ENCODE measurements at places on chromosomes 16 and 17. TPM values are rescaled to one million over a fixed set of nuclear protein-coding genes. Genes with fewer than 3 reads are reported as not detected.

- no peak for DNase-seq
Measured at GRCh38 chr17:53193044-53193443, 629.7 kb upstream of the KIF2B start.

GRCh38 chr16:85567935-85568334, 45.2 kb upstream of the GSE1 start:
- no peak for DNase-seq

DNA sequence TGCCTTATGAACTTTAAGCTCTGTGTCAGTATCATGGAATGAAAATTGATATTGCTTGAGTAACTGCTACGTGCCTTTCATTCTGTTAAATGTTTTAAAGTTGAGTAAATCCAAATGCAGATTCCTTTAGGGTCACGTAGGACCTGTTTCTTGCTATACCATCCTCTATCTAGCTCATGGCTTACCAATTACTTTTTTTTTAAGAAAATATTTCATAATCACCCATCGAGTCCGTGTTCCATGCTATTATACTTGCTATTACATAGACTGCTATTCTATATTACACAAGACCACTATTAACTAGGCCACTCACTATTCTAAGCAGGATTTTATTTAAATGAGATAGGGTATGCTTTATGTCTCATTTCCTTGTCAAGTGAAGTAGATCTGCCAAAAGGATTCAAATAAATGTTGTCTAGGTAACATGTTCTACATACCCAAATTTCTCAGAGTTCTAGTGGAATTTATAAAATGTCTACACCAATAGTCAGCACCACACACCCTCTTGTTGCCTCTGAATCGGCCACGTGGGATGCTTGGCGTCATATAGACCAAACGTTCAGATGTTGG, 11.9 kb downstream of the ANKFN1 start:
- no peak for DNase-seq

- DNase-seq = no peak
Measured at GRCh38 chr16:66263168-66263972, 103.1 kb upstream of the CDH5 start.

Gene NXN
- total RNA-seq = 0.80 TPM

Gene TMEM235
- total RNA-seq = not detected

Gene STH
- total RNA-seq = not detected

DNA sequence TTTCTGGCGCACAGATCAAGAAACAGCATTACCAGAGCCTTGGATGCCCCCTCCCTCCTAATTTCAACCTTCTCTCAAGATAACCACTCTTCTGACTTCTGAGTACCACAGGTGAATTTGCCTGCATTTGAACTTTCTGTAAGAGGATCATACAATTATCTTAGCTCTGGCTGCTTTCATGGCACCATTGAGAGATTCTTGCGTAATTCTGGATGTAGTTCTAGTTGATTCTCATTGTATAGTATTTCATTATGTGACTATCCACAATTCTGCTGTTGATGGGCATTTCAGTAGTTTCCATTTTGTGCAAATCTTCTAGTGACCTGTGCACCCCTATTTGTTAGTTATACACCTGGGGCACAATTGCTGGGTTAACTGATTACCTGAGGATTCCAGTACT, 7.5 kb downstream of the CDH3 start:
- DNase-seq = no peak

GRCh38 chr16:3274490-3274889, 8.8 kb upstream of the ZNF263 start:
- DNase-seq = no peak

DNA sequence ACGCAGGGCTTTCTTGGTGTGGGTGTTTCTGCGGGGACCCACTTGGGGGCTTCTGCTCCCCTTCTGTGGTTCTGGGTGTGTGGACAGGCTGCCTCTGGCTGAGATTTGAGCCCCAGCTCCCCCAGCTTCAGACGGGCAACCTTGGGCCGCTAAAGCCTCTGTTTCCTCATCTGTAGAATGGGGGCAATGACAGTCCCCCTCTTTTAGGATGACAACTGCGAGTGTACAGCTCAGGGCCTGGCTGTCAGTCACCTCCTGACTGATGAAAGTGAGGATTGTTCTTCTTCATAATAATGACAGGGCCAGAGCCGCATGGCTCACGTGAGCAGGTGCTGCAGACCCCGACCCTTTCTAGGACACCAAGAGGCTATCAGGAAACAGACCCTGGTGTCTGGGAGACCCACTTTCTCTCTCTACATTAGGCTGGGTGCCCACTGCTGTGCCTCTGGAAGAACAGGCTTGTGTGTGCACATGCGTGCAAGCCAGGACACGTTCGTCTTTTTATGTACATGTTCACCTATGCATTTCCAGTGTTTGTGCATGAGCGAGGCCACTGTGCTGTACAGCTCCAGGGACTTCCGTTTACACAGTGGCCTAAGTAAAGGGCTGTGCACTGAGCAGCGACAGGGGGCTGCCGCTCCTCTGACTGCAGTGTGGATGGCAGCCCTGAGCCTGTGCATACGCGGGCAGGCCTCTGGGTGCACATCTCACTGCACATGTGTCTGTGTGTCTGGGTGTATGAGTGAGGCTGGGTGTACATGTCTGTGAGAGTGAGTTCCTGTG, 4.6 kb downstream of the SPNS3 start:
- DNase-seq = no peak

Gene G6PC3
- 5.6 TPM for total RNA-seq

- DNase-seq = no peak
Measured at GRCh38 chr16:66293207-66293735, 73.2 kb upstream of the CDH5 start.

DNA sequence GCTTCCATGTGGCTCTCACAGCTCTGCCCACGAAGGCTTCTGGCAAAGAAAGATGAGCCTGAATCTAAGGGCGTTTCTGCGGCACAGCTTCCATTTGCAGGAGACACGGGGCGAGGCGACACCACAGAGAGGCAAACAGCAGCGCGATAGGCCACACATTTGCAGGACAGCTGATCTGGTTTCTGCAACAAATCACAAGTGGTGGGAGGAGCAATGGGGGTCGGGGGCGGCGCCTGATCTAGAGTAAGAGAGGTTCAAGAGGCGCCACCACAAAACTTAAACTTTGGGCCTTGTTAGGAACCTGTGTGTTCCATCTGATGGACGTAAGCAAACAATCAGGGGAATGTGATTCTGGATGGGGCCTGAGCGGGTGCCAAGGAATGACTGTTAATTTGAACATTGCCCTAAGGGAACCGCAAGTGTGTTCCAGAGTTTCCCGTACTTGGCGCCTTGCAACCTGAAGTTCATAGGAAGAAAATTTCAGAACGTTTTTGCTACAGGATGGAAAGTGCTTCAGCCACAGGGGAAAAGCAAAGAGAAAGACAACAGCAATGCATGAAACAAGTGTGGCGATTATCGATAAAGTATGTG, 18.9 kb upstream of the ENPP7 start:
- no peak for DNase-seq

- DNase-seq = no peak
Measured at GRCh38 chr17:49457564-49458535, 37.2 kb upstream of the NGFR start.

DNA sequence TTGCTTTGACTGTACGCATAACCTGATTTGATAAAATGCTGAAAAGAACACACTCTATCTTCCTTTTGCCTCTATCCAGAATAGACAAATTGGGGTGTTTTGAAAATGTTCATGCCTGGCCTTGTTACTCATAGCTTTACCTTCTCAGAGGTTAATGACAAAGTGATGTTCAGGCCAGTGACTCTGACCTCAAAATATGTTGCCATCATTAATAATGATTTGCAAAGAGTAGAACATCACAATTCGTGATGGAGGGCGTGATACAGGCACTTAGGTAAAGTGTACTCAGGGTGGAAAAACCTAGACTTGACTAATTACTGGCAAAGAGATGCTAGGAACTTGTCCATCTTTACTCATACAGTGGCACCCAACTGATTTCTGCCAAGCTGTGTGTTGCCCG, 656.6 kb upstream of the SOX9 start:
- DNase-seq = no peak

GRCh38 chr17:70521821-70522256, 352.5 kb downstream of the KCNJ2 start:
- no peak for DNase-seq

DNA sequence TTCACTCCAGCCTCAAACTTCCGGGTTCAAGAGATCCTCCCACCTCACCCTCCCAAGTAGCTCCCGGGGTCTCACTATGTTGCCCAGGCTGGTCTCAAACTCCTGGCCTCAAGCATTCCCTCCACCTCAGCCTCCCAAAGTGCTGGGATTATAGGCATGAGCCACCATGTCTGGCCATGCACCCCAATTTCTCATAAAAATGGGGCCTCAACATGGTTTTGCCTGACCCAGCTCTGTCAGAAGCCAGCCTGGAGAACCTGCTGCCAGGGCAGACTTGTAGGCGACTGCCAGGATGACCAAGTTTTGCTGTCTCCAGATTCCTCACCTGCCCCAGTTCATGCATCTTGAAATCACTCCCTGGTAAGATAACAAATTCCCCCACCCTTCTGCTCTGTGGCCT, 82.9 kb downstream of the AIPL1 start:
- DNase-seq = no peak

DNA sequence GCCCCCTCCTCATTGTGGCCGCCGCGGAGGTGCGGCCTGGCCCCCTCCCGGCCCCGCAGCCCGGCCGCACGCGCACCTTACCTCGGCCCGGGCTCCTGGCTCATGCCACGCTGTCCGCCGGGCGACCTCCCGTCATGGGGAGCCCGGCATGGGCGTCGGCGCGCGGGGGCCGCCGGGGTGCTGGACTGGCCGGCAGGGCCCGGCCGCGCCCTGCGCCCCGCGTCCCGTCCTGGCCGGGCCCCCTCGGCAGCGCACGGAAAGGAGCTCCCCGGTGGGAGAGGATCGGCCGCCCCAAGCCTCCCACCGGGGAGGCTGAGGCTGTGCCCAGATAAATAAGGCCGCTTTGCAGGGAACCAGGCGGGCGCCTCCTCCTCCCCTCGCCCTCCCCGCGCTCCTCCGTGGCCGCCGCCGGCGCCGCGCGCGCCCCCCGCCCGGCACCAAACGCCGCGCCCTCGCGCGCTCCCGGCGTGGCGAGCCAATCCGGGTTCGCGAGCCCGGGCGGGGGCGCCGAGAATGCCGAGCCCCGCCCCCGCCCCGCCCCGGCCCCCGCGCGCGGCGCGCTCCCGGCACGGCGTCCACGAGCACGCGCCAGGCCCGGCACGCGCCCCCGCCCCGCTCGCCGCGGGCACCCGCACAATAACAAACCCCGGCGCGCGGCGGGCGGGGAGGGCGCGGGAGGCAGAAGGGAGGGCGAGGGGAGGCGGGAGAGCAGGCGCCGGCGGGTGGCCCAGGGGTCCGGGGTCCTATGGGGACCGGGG, at the start of gene FBXL16:
Gene FBXL16 (minus strand): TSS at position 371 of the 758 bp plus-strand sequence. CDS start 8,396 bp downstream, outside the sequence.
- no peak for DNase-seq

Gene CTF1
- total RNA-seq = 0.20 TPM

GRCh38 chr17:82399041-82399441, 19.1 kb upstream of the HEXD start:
- no peak for DNase-seq

Gene MSLN
- total RNA-seq = not detected

DNA sequence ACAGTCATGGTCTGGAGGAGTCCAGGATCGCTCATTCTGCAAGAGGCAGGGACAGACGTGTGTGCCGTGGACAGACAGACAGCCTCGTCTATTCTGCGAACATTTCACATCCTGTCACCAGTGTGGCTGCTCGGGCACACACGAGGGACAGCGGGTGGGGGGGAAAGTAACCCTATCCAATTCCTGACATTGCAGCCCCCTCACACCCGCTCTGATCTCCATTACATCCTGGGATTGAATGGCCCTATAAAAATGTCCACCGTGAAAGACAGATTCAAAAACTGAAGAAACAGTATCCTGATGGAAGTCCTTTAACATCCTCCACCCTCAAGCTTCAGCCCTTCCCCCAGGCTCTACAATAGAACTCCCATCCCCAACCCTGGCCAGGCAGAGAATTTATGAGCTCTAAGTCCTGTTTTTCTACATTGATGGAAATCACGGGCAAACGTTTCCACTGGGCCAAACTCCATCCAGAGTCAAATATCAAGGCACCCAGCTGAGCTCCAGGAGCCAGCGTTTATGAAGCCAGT, 39.4 kb downstream of the HS3ST3A1 start:
- no peak for DNase-seq

DNA sequence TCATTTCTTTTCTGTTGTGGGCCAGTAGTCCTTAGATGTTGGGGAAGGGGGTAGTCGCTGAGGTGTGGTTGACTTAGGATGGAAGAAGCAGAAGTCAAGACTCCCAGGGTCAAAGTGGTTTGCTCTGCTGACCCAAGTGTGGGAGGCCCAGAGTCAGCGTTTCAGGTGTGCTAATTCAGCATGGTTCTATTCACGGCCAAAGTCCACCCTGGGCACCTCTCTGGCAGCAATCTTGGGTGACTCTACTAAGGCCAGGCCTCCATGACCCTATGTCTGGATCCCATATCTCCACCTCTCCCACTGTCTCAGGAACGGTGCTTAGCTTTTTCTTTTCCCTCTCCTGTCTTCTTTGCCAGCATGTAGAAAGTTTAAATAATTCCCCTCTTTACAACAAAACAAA, 32.9 kb downstream of the MAPT start:
- DNase-seq = no peak

GRCh38 chr16:20289571-20289970, 37.7 kb downstream of the GP2 start:
- no peak for DNase-seq

DNA sequence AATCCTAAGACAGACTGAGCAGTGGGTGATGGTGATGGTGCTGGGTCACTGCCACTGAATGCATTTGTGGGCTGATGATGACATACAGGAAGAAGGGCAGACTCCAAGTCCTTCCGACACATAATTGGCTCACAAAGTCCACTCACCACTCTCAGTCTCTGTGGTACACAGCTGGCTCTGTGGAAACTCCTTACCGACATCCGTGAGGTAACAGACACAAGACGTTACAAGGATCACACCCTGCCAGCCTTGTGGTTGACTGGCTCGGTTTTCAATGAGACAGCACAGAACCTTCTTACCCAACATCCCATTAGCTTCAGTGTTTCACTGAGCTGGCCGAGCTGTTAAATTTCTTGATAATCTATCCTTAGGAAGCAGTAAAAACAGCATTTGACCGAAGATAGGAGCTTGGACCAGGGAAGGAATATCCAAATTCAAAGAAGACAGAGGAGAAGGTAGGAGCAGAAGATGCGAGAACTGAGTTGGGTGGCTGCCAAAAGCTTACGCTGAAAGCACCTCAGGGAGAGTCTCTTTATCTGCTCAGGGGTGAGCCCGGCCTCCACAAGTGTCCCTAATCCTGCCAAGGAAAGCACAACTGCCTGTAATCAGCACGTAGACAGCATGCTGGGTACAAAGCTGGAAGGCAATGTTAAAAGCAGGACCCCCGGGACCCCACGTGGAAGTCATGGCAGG, 5.5 kb upstream of the MXRA7 start:
- no peak for DNase-seq

DNA sequence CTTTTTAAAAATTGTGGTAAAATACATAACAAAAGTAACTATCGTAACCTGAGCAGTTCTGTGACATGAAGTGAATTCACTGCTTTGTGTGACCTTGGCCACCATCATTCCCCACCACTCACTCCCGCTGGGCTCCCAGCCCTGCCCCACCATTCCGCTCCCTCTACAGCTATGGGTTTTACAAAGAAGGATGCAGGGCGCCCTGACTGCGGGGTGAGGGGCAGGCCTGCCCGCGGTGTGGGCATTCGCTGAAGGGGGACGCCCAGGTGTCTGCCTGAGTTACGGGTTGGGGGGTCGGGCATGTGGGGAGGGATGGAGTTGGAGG, at the start of gene CEMP1:
Gene CEMP1 (minus strand): TSS at position 38 of the 325 bp plus-strand sequence. CDS start 335 bp downstream, outside the sequence.
- no peak for DNase-seq

Gene SCGB1C2
- not detected for total RNA-seq
